ENCODE measurements at places on chromosomes 13 and 19. TPM values are rescaled to one million over a fixed set of nuclear protein-coding genes. Genes with fewer than 3 reads are reported as not detected.
A peak's percentile ranks its signal among the peaks of the same experiment; 100 is the strongest.

GNG14 gene
- not detected for total RNA-seq

KLK2 gene
- not detected for total RNA-seq

- DNase-seq: no peak
Observed at GRCh38 chr19:50430888-50431342, 1.8 kb upstream of the MYBPC2 start.

- DNase-seq: no peak
Observed at GRCh38 chr13:45521297-45521696, 56.6 kb downstream of the COG3 start.

GRCh38 chr13:79185580-79185979, 220.5 kb downstream of the RBM26 start:
- no peak for DNase-seq

DNA sequence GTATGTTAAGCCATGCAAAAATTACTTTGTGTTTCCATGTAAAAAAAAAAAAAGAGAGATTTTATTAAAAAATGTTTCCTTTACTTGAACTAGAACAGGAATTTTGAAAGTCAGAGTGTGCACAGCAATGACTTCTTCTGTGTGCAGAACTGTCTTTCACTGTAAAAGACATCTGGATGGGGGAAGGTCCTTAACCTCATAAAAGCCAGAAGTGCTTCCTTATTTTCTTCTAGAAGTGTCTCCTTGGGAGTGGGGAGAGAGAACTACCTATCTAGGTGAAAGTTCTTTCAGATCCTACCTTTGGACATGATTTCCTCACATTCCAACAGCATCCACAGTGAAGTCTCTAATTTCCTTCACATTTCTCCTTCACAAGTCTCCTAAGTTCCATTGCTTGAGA, 360.3 kb downstream of the FGF14 start:
- DNase-seq: no peak

GRCh38 chr19:3110126-3110825, 16.1 kb downstream of the GNA11 start:
- no peak for DNase-seq

GRCh38 chr19:19866611-19867248, 1.0 kb downstream of the ZNF253 start:
- DNase-seq: peak; percentile 66

DNA sequence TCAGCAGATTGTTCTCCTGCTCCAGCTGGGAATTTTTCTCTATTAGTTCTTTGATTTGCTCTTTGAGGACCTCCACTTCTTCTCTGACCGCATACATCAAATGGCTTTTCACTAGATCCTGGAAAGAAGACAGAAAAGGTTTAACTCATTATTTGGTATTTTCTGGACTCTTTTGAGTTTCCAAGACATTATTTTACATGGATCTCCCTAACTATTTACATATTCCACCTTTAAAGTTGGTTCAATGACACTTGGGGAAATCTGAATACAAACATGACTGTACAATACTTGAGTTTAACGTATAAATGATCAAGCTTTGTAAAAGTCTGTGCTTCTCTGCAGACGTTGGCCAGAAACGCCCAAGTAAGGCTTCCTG, 61.1 kb downstream of the SERP2 start:
- DNase-seq: no peak

DNA sequence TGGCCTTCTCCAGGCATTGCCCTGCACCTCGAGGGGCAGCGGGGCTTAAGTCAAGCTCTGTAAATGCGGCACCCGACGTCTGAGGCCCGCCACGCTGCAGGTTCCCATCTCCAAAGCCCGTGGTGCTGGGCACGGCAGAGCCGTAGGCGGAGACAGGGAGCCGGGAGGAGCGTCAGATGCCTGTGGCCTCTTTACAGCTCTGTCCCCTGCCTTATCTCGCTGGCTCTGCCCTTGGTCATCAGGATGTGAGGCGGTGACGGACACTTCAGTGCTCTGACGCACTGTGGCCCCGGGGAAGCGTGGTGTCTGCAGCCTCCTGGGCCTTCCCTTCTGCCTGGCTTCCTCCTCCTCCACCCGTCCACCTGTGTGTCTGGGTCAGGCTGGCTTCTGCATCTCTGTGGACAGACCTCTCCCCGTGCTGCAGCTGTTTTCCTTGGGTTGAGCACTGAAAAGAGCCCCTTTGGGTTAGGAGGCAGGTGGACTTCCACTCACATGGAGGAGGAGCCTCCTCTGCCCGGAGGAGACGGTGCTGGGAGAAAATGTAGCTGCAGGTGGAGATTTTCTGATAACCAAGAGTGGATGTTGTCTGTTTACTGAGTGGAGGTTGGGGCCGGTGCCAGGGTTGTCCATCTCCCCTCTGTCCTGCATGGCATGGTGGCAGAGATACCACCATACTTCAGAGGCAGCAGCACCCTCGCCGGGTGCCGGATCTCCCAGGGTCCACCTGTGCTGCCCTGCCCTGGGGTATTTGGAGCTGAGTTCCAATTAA, 14.6 kb downstream of the MCF2L start:
- no peak for DNase-seq

GRCh38 chr13:109941951-109942350, 155.6 kb upstream of the IRS2 start:
- no peak for DNase-seq

- DNase-seq: no peak
Observed at GRCh38 chr13:32790731-32791130, 204.5 kb downstream of the PDS5B start.

- no peak for DNase-seq
Observed at GRCh38 chr19:29971002-29971401, 29.0 kb downstream of the URI1 start.

GRCh38 chr13:42996584-42996983, 4.5 kb upstream of the EPSTI1 start:
- no peak for DNase-seq

All from endothelial cell (in vitro differentiated cells).